NCI-H1048 (cell line): ENCODE measurements at places on chromosomes 12 and 14.

- no peak for DNase-seq
Measured at GRCh38 chr14:74826574-74826973, 49.4 kb downstream of the PROX2 start.

DNA sequence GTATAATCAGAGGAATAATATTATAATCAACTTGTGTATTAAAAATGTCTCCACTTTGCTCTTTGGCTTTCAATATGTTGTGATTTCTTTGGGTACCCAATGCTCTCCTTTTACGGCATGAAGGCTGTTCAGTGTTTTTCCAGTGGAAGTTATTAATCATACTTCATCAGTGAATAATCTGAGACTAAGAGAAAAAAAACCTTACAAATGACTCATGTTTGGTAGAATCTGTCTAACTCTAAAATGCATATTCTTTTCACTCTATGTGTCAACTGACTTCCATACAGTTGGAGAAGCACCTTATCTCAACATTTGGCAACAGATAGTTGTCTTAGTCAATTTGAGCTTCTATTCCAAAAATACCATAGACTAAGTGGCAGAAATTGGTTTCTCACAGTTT lies 82.2 kb downstream of the PTPRO start:
- no peak for DNase-seq

DNA sequence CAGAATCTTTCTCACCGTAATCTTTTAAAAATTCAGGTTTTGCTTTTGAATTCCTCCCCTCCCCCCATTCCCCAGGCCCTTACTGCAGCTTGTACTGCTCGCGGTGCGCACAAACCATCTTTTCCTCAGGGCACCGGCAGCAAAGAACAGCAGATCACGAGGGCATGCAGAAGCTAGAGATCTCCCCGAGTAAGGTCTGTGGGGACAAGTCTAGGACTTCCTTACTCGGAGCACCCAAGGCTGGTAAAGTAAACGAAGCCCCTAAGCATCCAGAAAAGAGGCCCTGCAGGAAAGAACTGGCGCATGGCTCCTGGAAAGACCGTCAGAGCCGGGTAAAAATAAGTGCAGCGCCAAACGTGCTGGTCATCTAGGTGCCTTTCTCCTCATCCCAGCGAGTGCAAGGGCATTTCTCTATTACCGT lies 727 bp downstream of the LDHB start:
- no peak for DNase-seq

- DNase-seq, result no peak
Measured at GRCh38 chr12:68063900-68064590, 74.8 kb downstream of the IFNG-AS1 start.

DNA sequence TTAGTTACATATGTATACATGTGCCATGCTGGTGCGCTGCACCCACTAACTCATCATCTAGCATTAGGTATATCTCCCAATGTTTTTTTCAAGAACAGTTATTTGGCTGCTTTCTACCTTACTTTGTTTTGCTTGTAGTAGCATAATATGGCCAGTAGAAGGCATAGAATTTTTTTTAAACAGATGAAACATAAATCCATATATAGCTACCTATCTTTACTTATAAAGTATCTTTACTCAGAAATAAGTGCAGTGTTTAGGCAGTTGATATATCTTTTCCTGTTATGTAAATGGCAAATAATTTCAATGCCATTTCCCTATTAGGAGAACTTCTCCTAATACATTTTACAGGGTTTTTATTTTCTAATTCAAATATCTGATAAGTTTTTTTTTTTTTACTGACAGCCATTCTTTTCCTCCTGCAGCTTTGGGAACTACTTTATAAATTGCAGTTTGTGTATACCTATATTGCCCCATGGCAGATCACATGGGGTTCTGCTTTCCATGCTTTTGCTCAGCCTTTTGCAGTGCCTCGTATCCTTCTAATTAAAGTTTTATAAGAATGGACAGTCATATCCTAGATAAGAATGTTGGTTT lies 143.1 kb downstream of the PCNX1 start:
- DNase-seq, result no peak

DNA sequence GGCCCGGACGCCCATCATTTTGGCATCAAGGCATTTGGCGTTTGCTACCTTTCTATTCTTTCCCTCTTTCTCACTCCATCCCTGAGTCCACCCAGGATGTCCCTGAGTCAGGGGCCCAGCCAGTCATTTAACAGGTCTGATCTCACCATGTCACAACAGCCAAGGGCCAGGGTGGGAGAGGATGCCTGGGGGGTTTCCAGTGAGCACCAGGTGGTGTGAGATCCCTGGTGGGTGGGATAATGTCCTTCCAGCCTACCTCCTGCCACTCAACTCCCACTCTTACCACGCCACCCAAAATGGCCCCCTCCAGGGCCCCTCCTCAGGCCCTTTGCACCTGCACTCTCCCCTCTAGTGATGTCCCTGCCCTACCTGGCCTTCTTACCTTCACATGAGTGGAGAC lies 310.8 kb downstream of the BCL11B start:
- DNase-seq, result no peak

DNA sequence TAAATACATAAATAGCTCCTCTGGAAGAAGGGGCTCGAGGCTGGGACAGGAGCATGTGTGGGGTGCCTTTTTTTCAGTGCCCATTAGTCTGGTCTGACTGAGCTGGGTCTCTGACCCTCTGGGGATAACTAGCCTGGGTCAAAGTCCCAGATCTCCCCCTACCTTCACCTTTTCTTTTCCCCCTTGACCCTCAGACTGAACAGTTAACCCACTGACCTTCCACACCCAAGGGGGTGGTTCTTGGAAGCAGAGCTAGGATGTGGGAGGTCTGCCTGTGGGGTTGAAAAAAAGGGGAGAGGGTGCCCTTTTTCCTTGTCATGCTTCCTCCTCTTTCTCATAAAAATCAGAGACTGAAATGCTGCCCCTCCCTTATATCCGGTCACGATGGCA lies 925 bp upstream of the GLI1 start:
- no peak for DNase-seq

DNA sequence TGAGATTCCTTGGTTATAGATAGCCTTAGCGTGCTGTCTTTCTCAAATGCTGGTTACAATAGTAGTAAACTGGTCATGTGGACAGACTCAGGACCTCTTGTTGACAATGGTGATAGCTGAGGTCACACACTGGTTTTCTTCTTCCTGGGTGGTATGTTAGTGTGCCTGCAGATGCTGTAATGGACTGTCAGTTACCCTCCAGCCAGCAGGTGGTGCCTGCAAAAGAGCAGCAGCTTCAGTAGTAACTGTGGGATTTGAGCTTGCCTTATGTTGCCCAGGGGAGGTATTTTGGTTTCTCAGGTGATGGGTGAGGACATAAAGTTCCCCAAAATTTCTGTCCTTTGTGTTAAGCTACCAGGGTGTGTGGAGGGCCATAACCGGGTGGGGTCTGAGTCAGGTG lies 33.7 kb upstream of the SCAF11 start:
- DNase-seq, result no peak

- DNase-seq, result no peak
Measured at GRCh38 chr12:27261866-27262265, 17.8 kb downstream of the STK38L start.

GRCh38 chr14:93051600-93052546 lies 63.9 kb downstream of the ITPK1 start:
- no peak for DNase-seq

DNA sequence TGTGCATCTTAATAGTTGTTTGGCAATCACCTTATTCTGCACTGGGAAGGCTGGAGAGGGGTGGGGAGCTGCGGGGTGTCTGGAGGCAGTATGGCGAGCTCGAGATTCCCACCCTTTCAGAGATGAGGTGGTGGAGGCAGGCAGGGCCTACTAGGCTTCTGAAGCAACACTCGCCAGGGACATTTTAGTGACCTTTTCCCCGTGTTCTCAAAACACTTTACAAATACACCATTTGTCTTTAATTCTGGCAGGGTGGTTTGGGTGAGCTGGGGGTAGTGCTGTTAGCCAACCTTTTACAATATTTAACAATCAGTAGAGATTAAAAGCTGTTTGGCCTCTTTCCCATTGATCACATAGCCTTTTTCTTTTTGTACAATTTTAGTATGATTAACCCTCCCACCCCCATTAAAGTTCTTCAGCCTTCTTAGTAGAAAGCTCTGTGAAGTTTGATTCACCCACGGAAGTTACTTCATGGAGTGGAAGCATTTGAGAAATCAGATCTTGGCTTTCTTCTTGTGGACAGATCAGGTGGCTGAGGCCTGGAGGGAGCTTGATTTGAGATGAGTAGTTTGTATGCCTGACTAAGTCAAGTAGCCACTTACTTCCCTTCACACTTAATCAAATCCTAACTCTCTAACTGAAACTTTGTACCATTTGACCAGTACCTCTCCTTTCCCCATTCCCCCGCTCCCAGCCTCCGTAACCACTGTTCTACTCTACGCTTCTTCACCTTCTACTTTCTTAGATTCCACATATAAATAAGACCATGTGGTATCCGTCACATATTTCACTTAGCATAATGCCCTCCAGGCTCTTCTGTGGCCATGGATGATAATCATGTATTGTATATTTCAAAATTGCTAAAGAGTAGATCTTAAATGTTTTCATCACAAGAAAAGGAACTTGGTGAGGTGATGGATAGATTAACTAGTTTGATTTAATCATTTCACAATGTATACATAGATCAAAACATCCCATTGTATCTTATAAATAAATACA lies 41.0 kb downstream of the TRAF3 start:
- no peak for DNase-seq

DNA sequence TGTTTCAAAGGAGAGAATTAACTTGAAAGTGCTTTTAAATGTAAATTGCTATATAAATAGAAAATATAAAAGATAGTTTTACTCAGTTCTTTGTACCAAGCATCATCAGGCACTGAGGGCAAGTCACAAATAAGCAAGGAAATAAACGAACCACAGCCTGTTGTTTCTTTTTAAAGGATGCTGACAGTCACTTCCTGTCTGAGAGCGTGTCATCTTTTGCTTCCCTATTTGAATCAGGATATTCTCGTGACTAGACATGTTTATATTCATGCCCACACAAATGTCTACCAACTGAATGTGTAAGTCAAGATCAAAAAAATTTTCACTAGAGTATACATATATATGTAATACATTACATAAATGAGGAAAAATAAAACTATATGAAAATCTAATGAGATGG lies 31.4 kb upstream of the SLC2A13 start:
- no peak for DNase-seq

- no peak for DNase-seq
Measured at GRCh38 chr14:97120611-97121031, 323.4 kb downstream of the VRK1 start.

DNA sequence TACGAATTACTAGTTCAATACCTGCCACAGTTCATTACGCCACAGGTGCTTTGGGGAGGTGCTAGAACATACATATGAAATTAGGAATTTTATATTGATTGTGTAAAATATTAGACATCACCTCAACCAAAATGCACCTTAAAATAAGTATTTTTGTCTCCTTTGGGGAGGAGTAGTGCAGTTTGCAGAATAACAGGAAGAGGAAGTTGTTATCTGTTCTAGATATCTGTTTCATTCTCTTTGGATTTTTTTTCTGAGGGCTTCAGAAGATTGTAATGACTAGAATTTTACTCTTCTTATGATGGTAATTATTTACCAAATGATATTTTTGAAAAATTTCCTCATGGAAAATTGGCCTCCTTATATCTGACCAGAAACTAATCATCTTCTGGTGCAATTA lies 9.9 kb upstream of the GYS2 start:
- DNase-seq, result no peak

GRCh38 chr12:121996050-121996944 lies 25.4 kb upstream of the BCL7A start:
- DNase-seq, result no peak

GRCh38 chr12:116542345-116542956 lies 16.7 kb upstream of the MAP1LC3B2 start:
- no peak for DNase-seq

GRCh38 chr12:57889500-57889989 lies 43.0 kb upstream of the CTDSP2 start:
- DNase-seq, result no peak

GRCh38 chr14:72291908-72292688 lies 359.9 kb downstream of the RGS6 start:
- peak; percentile 4 for DNase-seq

GRCh38 chr12:27777141-27777540 lies 2.9 kb upstream of the KLHL42 start:
- no peak for DNase-seq

DNA sequence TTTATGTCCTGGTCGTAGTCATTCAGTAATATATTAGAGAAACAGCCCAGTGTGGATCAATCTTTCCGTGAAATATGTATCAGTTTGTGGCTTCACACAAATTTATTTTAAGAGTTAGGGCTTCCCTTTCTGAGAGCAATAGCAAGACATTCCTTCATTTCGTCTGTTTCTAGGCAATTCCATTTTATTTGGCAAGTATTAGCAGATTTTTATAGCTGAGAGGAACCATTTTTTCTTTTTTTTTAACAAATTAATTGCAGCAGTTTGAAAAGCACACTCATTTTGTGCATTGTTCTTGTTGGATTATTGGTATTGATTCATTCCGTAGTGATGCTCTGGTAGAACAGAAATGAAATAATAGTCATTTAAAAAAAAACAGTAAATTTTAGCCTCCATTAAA lies 132.9 kb downstream of the SRGAP1 start:
- no peak for DNase-seq

GRCh38 chr12:21379218-21379617 lies 6.5 kb downstream of the IAPP start:
- DNase-seq, result no peak

DNA sequence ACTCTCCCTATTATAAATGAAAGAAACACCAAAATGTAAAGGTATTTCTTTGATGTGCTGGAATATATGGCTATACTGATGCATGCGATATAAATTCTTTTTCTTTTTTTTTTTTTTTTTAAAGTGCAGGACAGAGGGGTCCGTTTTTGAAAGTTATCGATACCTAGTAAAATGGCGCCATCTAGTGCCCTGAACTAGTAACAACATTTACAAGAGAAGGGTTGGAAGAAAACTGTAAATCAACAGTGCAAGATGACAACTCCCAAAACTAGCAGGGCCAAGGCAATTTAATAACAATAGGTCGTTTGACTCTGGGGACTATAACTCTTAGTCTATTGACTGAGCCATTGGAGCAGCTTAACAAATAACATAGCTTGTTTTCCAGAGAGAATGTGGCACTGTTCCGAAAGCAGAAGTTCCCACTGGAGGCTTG lies 137.7 kb downstream of the SPTSSA start:
- peak; percentile 35 for DNase-seq

GRCh38 chr12:79085106-79085682 lies 220.6 kb downstream of the SYT1 start:
- no peak for DNase-seq

DNA sequence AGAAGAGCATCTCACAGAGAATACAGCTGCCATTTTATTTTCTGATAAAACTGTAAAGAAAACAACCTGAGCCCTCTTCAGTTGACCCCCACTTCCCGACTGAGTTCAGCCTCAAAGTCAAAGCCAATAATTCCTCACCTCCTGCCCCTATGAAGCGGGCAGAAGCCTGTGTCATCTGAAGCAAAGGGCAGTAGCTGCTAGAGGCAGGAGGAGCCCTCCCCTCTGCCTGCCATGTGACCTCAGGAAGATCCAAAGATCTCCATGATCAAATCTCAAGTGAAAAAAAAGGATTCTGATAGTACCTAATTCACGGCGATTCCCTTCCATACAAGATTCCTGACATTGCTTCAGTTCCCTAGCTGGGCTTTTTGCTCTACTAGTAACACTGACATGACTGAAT lies 223.1 kb upstream of the CAND1 start:
- DNase-seq, result no peak

- no peak for DNase-seq
Measured at GRCh38 chr12:7994731-7995205, 37.7 kb upstream of the FOXJ2 start.
